ENCODE measurements at places on chromosomes 7 and 10. TPM values are rescaled to one million over a fixed set of nuclear protein-coding genes. Genes with fewer than 3 reads are reported as not detected.

Gene UTF1
- not detected for total RNA-seq

Gene ITGB8
- not detected for total RNA-seq

Gene DOCK4
- 0.35 TPM for total RNA-seq

Gene CC2D2B
- total RNA-seq, result 0.40 TPM

DNA sequence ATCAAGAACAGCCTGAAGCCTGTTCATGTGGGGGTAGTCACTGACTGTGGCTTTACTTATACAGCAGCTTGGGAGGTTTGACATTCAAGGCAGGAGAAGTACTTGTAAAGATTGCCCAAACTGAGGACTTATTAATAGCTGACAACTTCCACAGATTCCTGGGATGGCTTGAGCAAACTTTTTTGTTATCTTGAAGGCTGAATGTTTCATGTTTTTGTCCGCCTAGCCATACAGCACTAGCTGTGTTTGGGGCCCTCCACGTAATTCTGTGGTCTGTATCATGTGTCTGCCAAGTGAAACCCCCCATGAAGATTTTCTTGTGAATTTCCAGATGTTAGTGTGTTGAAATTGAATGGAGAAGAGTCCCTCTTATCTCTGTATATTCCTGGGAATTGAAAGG, 38.6 kb downstream of the FAS start:
- no peak overlapping the region for H3K27ac ChIP-seq
- peaks cover 8% of the 10 kb centered on the region for H3K36me3 ChIP-seq
- H3K4me1 ChIP-seq, result peaks cover 23% of the 10 kb centered on the region
- no peak for DNase-seq

DNA sequence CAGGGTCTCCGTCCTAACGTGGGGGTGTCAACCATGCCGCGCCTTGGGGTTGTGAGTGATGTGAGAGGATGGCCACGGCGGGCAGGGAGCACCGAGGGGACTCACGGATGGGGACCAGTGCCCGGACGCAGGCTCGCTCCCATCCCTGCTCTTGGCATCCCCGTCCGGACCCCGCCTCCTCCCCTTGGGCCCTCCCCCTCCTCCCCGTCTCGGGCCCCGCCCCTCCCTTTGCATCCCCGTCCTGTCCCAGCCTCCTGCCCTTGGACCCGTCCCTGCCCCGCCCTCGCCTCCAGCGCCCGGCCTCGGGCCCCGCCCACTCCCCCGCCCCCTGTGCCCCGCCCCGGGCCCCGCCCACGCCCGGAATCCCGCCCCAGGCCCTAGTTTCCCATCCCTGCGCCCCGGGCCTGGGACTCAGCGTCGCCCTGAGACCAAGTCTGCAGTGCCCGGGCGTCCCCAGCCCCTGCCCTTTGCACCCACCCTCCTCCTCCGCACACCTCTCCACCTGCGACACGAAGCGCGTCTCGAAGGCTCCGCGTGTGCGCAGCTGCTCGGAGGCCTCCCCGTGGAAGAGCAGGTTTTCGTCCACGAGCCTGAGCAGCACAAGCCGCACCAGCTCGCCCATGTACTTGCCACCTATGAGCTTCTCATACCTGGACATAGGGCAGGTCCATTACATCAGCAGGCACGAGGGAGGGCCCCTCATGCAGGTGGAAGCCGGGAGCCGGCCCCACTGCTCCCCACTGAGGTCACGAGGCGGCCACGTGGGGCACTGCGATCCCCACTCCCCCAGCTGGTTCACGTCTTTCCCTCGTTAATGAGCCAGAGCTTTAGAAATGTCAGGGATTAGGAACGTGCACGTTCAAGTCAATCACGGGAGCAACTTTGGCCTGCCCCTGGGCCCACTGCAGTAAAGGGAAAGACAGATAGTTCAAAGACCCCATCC, 5.1 kb upstream of the MYL7 start:
- no peak overlapping the region for H3K27ac ChIP-seq
- H3K4me1 ChIP-seq, result peaks cover 6% of the 10 kb centered on the region
- DNase-seq, result peak; percentile 69
- peak overlapping the region; percentile 39 for H3K4me3 ChIP-seq

- no peak for DNase-seq
- no peak overlapping the region for H3K27ac ChIP-seq
- H3K4me3 ChIP-seq, result no peak overlapping the region
- H3K4me1 ChIP-seq, result no peaks in the 10 kb centered on the region
Observed at GRCh38 chr10:29956335-29956924, 103.0 kb downstream of the JCAD start.

DNA sequence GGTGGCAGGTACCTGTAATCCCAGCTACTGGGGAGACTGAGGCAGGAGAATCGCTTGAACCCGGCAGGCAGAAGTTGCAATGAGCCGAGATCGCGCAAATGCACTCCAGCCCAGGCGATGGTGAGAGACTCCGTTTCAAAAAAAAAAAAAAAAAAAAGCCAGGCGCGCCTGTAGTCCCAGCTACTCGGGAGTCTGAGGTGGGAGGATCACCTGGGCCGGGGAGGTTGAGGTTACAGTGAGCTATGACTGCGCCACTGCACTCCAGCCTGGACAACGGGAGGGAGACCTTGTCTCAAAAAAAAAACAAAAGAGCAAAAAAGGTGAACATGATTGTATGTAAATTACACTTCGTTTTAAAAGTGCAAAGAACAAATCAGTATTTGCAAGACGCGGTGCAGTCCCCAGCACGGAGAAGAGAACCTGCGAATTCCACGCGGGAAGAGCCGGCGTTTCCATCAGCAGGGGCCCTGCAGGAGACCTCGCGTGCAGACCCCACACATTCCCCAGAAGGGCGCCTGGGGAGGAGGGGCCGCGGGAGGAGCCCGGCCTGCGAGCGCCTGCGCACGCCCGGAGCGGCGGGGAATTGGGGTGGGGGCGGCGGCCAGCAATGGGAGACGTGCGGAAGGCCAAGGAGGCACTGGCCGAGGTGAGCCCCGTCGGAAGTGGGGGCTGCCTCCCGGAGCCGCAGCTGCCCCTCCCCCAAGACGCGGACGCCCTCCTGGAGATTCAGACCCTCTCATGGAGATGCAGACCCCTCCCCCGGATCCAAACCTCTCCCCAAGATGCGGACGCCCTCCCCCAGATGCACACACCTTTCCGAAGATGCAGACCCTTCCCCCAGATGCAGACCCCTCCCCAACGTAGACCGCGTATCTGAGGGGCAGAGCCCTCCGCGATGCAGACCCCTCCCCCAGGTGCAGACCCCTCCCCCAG, 16.7 kb upstream of the SUN1 start:
- peak overlapping the region; percentile 71 for H3K4me3 ChIP-seq
- peaks cover 29% of the 10 kb centered on the region for H3K27me3 ChIP-seq
- peak overlapping the region; percentile 42 for H3K27ac ChIP-seq
- H3K36me3 ChIP-seq, result peaks cover 16% of the 10 kb centered on the region

GRCh38 chr10:116907245-116907987, 58.1 kb downstream of the ENO4 start:
- H3K4me1 ChIP-seq, result no peaks in the 10 kb centered on the region
- H3K27me3 ChIP-seq, result no peaks in the 10 kb centered on the region
- H3K27ac ChIP-seq, result no peak overlapping the region
- no peaks in the 10 kb centered on the region for H3K36me3 ChIP-seq
- no peak overlapping the region for H3K4me3 ChIP-seq

- no peaks in the 10 kb centered on the region for H3K27me3 ChIP-seq
- H3K27ac ChIP-seq, result no peak overlapping the region
- peaks cover 11% of the 10 kb centered on the region for H3K36me3 ChIP-seq
- H3K4me3 ChIP-seq, result no peak overlapping the region
Observed at GRCh38 chr10:63542835-63543575, 21.8 kb downstream of the REEP3 start.

- no peaks in the 10 kb centered on the region for H3K27me3 ChIP-seq
- H3K27ac ChIP-seq, result no peak overlapping the region
- no peaks in the 10 kb centered on the region for H3K36me3 ChIP-seq
- no peak for DNase-seq
- H3K4me3 ChIP-seq, result no peak overlapping the region
Observed at GRCh38 chr10:125209591-125210355, 49.4 kb upstream of the CTBP2 start.

DNA sequence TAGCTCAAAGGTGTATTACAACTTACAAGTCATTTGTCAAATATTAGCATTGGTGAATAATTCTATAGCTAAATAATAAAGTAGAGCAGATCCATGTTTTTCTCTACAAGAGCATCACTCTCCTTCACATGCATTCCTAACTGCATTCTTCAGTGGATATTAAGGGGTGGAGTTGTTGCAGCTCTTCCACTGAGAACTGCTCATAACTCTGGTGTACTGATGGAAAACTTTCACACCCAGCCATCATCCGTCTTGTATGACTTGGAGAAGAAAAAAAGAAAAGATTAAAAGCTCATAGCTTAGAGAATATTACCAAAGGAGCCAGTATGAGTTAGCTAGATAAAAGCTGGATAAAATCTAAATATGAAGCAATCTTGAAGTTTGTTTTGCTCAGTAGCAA, 10.2 kb upstream of the FAM13C start:
- no peaks in the 10 kb centered on the region for H3K36me3 ChIP-seq
- no peak overlapping the region for H3K4me3 ChIP-seq
- H3K27ac ChIP-seq, result no peak overlapping the region
- no peaks in the 10 kb centered on the region for H3K27me3 ChIP-seq
- H3K4me1 ChIP-seq, result no peaks in the 10 kb centered on the region

All from activated CD4-positive, alpha-beta memory T cell treated with anti-CD3 and anti-CD28 coated beads, Interleukin-2, amount 10 ng/mL, durations not matched to agents 7 days and 5 days (primary cell).